ENCODE measurements at places on chromosomes 6 and 20.

GRCh38 chr6:43644940-43645612 lies at the start of gene RSPH9:
Gene RSPH9 (plus strand): TSS chr6:43645036. CDS start chr6:43645099, 63 bp downstream.
- no peak for DNase-seq

- no peak for DNase-seq
Measured at GRCh38 chr6:21227486-21227885, 366.1 kb upstream of the SOX4 start.

GRCh38 chr6:14985366-14985765 lies 260.5 kb upstream of the JARID2 start:
- no peak for DNase-seq

GRCh38 chr6:70379473-70380013 lies 33.8 kb upstream of the FAM135A start:
- DNase-seq: peak; percentile 31

- no peak for DNase-seq
Measured at GRCh38 chr20:14234666-14235295, 102.6 kb downstream of the FLRT3 start.

- no peak for DNase-seq
Measured at GRCh38 chr6:66993272-66993671, 1286.2 kb upstream of the EYS start.

- no peak for DNase-seq
Measured at GRCh38 chr6:145189836-145190235, 545.5 kb downstream of the EPM2A start.

DNA sequence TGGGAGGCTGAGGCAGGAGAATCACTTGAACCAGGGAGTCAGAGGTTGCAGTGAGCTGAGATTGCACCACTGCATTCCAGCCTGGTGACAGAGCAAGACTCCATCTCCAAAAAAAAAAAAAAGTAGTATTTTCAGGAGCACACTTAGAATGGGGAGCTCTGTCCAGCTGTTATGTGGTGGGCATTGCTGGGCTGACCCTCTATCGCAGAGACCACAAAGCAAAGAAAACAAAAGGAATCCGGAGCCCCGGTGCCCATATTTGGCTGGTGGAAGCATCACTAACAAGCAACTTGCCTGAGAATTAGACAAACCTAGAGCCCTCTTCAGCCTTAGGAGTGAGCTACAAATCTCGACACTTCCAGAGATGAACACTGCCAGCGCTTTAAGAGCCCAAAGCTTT lies 137.3 kb upstream of the GPR6 start:
- DNase-seq: no peak

DNA sequence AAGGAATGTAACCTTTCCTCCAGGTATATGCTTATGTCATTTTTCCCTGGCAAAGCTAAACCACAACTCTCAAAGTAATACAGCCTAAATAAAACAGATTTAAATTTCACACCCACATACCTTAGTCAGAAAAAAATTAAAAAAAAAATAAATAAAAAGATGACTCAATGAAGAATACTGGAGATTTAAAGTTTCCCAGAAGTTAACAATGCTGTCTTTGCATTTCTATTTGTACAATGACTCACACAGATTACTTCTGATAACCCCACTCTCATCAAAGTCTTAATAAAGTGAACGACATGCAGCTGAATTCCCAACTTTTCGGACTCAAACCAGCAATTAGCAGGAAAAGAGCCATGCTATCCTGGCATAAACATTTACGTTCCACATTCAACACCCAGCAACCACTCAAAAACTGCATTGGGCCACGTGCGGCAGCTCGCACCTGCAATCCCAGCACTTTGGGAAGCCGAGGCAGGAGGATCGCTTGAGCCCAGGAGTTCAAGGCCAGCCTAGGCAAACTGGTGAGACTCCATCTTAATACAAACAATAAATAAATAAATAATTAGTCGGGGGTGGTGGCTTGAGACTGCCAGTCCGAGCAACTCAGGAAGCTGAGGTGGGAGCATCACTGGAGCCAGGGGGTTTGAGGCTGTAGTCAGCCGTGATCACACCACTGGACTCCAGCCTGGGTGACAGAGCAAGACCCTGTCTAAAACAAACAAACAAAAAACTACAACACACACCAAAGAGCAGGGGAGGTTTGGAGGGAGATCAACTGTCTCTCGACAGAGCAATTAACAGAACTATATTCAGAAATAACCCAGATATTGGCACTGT lies 130.5 kb downstream of the WDR27 start:
- DNase-seq: peak; percentile 7

- peak; percentile 30 for DNase-seq
Measured at GRCh38 chr20:4091490-4092479, 76.4 kb upstream of the RNF24 start.
